ENCODE measurements at places on chromosomes 2 and 18. TPM values are rescaled to one million over a fixed set of nuclear protein-coding genes. Genes with fewer than 3 reads are reported as not detected.

Gene FAM124B
- not detected for total RNA-seq

Gene PLGLB1
- total RNA-seq: 1.7 TPM

Gene KLHL30
- total RNA-seq: 0.03 TPM

Gene KCNJ13
- total RNA-seq: 2.3 TPM

Gene RESP18
- total RNA-seq: not detected

Gene DSG1
- not detected for total RNA-seq

Gene GAL3ST2
- total RNA-seq: not detected

Gene NCK2
- total RNA-seq: 89.7 TPM

Gene DSG4
- not detected for total RNA-seq

Gene KIAA2012
- total RNA-seq: not detected

Gene EGR4
- total RNA-seq: not detected

Gene PRKAG3
- not detected for total RNA-seq

Gene CYP27C1
- total RNA-seq: 0.26 TPM
